ENCODE measurements at places on chromosomes 12 and 14. TPM values are rescaled to one million over a fixed set of nuclear protein-coding genes. Genes with fewer than 3 reads are reported as not detected.

GRCh38 chr12:25372969-25373817 is 122.5 kb upstream of the KRAS start:
- no peak for DNase-seq

DNA sequence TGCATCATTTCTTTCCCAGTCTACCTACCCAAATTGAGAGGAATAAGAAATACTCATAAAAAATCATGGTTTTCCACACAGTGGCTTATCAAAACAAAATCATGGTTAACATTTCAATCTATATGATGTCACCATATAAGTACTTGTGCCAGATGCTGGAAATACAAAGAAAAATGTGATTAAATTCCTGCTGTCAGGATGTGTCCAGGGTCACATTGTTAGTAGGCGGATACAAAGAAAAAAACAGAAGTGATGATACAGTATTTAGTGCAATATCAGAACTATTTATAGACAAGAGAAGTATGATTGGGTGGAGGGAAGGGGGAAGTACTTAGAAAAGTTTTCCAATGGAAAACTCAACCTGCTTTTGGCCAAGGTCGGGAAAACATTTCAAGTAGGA is 47.0 kb upstream of the OR6J1 start:
- no peak for DNase-seq

- no peak for DNase-seq
Observed at GRCh38 chr14:90857866-90858265, 41.6 kb upstream of the TTC7B start.

DNA sequence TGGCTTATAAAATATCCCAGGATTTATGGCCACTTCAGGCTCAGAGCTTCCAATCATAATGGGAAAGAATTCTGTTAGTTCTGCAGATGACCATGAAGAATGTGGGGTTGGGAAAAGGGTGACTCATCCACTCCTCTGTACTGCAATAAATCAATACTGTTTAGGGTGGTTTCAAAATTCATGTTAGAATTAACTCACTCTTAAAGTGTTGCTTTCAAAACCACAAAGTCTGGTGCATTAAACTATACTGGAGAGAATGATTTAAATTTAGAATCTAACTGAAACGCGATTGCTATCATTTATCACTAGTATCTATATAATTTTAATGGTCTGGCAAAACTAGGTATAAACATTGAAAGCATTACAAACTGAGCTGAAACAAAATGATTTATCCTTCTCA is 798 bp downstream of the CCDC198 start:
- DNase-seq = no peak

POTEG gene
- total RNA-seq = not detected

IRAK3 gene
- total RNA-seq = not detected

- no peak for DNase-seq
Observed at GRCh38 chr14:75702616-75703261, 41.7 kb downstream of the TTLL5 start.

GRCh38 chr12:122850695-122851350 is 15.6 kb downstream of the HIP1R start:
- DNase-seq = no peak

DNA sequence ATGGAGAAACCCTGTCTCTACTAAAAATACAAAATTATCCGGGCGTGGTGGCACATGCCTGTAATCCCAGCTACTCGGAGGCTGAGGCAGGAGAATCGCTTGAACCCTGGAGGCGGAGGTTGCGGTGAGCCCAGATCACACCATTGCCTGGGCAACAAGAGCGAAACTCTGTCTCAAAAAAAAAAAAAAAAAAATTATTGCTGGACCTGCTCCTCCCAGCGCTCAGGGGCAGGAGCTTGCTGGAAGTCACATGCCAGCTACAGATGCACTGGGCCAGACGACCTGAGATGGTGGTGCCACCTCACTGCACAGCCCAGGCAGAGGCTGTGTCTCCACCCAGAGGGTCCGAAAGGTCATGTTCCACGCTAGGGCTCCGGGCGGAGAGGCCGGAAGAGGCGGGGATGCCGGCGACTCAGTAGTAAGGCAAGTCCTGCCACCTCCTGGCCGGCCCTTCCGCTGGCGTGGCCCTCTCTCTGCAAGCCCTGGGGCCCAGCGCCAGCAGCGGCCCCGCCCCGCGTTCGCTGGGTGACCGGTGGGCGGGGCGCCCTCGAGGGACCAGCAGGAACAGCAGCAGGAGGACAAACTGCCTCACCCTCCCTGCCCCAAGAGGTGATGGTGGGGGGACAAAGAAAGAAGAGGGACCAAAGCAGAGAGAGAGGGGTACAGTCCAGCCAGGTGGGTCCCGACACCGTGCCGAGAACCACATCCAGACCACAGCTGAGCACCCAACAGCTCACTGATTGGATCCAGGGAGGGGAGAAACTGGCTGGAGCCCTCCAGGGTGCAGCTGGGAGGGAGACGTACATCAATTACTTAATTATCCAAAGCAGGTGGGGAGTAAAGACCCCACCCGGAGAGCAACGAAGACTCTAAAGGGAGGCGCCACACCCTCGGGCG is 3.6 kb upstream of the RHOF start:
- DNase-seq = peak; percentile 97

- DNase-seq = no peak
Observed at GRCh38 chr12:124605883-124606774, 38.7 kb upstream of the NCOR2 start.

GRCh38 chr12:104641862-104642261 is 185.1 kb downstream of the CHST11 start:
- no peak for DNase-seq

CMA1 gene
- not detected for total RNA-seq

- DNase-seq = no peak
Observed at GRCh38 chr12:38788106-38788505, 117.3 kb downstream of the CPNE8 start.

GRCh38 chr14:75591331-75591946 is 13.0 kb downstream of the FLVCR2 start:
- no peak for DNase-seq

GRCh38 chr12:83575326-83575725 is 888.6 kb downstream of the TMTC2 start:
- no peak for DNase-seq

GRCh38 chr14:101977311-101978071 is 13.1 kb downstream of the DYNC1H1 start:
- DNase-seq = no peak

RACGAP1 gene
- 122 TPM for total RNA-seq

DNA sequence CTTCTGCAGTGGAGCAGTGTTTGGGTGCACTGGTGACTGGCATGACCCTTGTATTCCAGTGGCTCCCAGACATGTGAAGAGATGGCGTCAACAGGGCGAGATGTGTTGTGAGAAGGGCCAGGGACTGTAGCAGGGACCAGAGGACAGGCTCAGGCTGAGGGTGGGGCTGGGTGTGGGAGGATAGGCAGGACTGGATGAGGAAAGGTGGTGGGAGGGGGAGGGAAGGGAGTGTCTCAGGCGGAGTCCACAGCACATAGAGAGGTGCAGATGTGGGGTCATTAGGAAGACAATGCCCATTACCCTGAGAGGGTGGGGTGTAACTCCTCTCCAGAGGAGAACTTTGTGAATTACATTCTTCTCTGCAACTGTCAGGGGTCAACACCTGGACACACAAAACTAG is 78.5 kb downstream of the DICER1 start:
- DNase-seq = no peak

SLC25A29 gene
- 28.5 TPM for total RNA-seq

All from Caco-2 (cell line).